ENCODE measurements at places on chromosomes 2 and 18. TPM values are rescaled to one million over a fixed set of nuclear protein-coding genes. Genes with fewer than 3 reads are reported as not detected.
A peak's percentile ranks its signal among the peaks of the same experiment; 100 is the strongest.

ANKZF1 gene
- total RNA-seq: 34.5 TPM

- no peaks in the 10 kb centered on the region for H3K27me3 ChIP-seq
- H3K36me3 ChIP-seq: no peaks in the 10 kb centered on the region
- no peak overlapping the region for H3K27ac ChIP-seq
- no peak for DNase-seq
- no peak overlapping the region for H3K4me3 ChIP-seq
Measured at GRCh38 chr2:16181062-16181740, 240.9 kb downstream of the MYCN start.

TNFRSF11A gene
- 4.7 TPM for total RNA-seq

DNA sequence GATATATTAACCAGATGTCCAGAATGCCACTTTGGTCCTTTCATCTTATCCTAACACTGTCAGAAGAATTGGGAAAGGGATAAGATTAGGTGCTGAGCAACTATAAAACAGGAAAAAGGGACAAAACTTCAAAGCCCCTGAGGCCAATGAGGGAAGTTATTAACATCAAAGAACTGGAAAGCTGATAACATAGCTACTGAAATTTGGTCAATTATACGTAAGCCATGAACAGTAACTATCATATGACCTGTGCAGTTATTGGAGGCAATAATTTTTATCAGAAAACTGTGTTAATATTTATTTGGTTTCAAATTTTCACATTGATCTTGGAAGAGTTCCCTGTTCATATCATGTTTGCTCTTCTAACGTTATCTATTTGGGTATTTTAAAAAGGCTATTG, 2.6 kb upstream of the REG3A start:
- no peak overlapping the region for H3K4me3 ChIP-seq
- H3K27me3 ChIP-seq: no peaks in the 10 kb centered on the region
- DNase-seq: no peak
- no peaks in the 10 kb centered on the region for H3K36me3 ChIP-seq
- H3K4me1 ChIP-seq: no peaks in the 10 kb centered on the region
- H3K27ac ChIP-seq: no peak overlapping the region

DNA sequence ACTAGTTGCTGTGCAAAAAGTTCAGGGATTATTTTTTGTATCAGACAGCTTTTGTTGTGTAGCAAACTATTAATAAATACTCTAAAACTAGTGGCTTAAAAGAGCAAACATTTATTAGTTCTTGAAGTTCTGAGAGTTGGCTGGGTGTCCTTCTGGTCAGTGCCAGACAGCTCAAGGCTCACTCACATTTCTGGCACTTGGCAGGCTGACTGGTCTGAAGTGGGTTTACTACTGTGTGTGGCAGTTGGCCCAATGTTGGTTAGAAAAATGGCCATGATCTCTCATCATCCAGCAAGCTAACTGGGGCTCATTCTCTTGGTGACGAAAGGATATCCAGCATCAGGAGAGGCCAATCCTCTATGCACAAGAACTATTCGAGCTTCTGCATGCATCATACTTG, 71.4 kb upstream of the ZNF385B start:
- H3K4me1 ChIP-seq: no peaks in the 10 kb centered on the region
- no peak for DNase-seq
- H3K27ac ChIP-seq: no peak overlapping the region
- H3K27me3 ChIP-seq: no peaks in the 10 kb centered on the region

- H3K4me3 ChIP-seq: no peak overlapping the region
- DNase-seq: no peak
- no peak overlapping the region for H3K27ac ChIP-seq
Measured at GRCh38 chr2:163417596-163418337, 318.0 kb downstream of the FIGN start.

DNA sequence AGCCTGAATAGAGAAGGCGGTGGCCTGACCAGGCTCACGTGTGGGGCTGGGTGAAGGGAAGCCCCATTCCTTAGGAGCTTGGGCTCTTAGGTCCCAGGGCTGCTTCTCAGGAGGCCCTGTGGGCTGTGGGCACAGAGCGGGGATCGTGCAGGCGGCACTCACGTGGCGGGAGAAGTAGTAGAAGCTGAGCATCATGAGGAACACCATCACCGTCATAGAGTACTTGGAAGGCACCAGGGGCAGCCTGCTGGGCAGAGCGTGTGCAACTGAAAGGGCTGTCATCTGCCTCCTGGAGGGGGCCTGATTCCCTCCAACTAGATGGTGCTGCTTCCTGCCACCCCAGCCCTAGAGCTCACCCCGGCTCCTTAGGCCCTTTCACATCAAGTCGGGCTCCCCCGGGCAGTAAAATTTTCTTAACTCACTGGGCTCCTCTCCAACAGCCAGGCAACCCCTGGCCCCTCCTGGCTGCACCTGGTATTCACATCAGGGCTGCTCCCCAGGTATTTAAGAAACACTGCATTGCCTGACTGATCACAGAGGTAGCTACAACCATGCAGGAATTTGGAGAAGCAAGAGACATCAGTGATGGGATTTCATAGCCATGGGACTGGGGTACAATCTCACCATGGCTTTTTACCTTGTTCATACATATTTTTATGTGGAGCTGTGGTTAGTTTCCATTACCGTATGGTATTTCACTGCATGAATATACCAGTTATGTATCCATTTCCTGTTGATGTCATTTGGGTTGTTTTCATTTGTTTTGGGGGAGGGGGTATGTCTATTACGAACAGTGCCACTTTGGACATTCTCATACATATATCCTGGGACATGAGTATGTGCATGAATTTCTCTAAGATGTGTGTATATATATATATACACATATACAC, 32.9 kb downstream of the CENPO start:
- no peak overlapping the region for H3K27ac ChIP-seq
- no peaks in the 10 kb centered on the region for H3K4me1 ChIP-seq
- H3K36me3 ChIP-seq: no peaks in the 10 kb centered on the region
- no peak overlapping the region for H3K4me3 ChIP-seq
- DNase-seq: no peak

- no peak overlapping the region for H3K4me3 ChIP-seq
- no peaks in the 10 kb centered on the region for H3K27me3 ChIP-seq
- no peak for DNase-seq
- no peak overlapping the region for H3K27ac ChIP-seq
- no peaks in the 10 kb centered on the region for H3K36me3 ChIP-seq
Measured at GRCh38 chr2:44354761-44355160, 6.5 kb downstream of the PREPL start.

DNA sequence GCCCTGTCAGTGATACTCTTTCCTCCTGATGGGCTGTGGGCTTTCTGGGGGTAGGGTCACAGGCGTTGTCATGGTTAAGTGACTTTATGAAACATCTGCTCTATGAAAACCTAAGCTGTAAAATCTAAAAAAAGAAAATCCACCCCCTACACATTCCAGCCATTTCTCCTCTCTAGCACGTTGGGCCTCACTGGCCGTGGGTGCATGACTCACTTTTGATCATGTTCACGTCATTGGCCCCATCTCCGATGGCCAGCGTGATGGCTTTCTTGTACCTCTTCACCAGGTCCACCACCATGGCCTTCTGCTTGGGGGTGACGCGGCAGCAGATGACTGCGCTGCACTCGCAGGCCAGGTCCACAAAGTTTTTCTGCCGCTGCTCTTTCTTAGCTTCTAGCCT, 39.3 kb upstream of the NARS1 start:
- H3K4me1 ChIP-seq: no peaks in the 10 kb centered on the region
- no peak overlapping the region for H3K27ac ChIP-seq
- H3K4me3 ChIP-seq: no peak overlapping the region
- no peak for DNase-seq

- H3K4me3 ChIP-seq: no peak overlapping the region
- H3K27me3 ChIP-seq: no peaks in the 10 kb centered on the region
- no peak overlapping the region for H3K27ac ChIP-seq
- no peaks in the 10 kb centered on the region for H3K36me3 ChIP-seq
- H3K4me1 ChIP-seq: no peaks in the 10 kb centered on the region
Measured at GRCh38 chr2:216713691-216714336, 18.5 kb upstream of the IGFBP5 start.

UBXN4 gene
- total RNA-seq: 114 TPM

GRCh38 chr2:199228887-199229819, 228.6 kb downstream of the SATB2 start:
- no peaks in the 10 kb centered on the region for H3K4me1 ChIP-seq
- DNase-seq: no peak
- no peak overlapping the region for H3K27ac ChIP-seq
- H3K4me3 ChIP-seq: no peak overlapping the region
- H3K36me3 ChIP-seq: no peaks in the 10 kb centered on the region
- no peaks in the 10 kb centered on the region for H3K27me3 ChIP-seq

- no peak overlapping the region for H3K4me3 ChIP-seq
- no peaks in the 10 kb centered on the region for H3K27me3 ChIP-seq
- H3K27ac ChIP-seq: no peak overlapping the region
- DNase-seq: no peak
- no peaks in the 10 kb centered on the region for H3K4me1 ChIP-seq
Measured at GRCh38 chr18:74831571-74832250, 234.0 kb downstream of the ZNF407 start.

DNA sequence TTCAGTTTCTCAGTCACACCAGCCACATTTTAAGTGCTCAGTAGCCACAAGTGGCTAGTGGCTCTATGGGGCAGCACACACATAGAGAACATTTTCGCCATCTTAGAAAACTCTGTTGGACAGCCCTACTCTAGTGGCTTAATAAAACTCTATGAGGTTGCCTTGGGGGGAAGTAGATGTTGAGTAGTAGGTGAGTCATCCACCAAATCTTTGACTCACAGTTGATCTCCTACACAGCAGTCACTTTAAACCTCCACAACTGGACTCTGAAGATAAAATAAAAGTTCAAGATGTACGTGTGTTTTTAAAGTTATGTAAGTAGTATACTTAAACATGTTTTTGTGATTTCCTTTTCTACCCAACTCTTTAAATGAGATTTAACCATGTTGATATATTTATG, 379.0 kb downstream of the SETBP1 start:
- H3K4me1 ChIP-seq: no peaks in the 10 kb centered on the region
- no peaks in the 10 kb centered on the region for H3K27me3 ChIP-seq
- H3K27ac ChIP-seq: no peak overlapping the region
- DNase-seq: no peak

DNA sequence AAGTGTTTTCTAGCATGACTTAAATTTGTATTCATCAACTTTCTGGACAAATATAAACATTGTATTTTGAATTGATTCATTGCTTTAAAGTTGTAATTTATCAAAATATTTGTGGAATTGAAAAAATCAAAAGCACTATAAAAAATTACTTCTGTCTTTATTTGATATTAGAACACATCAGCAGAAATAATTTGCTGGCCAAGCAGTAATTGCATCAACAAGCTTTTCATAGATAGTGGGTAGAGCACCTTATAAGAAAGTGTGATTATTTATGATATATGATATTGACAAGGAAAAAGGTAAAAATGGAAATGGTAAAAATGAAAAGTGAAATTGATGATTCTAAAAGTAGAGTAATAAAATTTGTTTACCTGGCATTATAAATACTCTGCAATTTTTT, 861.1 kb downstream of the CPS1 start:
- DNase-seq: no peak
- H3K4me3 ChIP-seq: no peak overlapping the region
- no peak overlapping the region for H3K27ac ChIP-seq
- H3K4me1 ChIP-seq: no peaks in the 10 kb centered on the region

- DNase-seq: no peak
- H3K4me3 ChIP-seq: no peak overlapping the region
Measured at GRCh38 chr2:64698177-64698643, 44.5 kb upstream of the SERTAD2 start.

CENPA gene
- 0.99 TPM for total RNA-seq

- H3K36me3 ChIP-seq: peaks cover 8% of the 10 kb centered on the region
- H3K4me1 ChIP-seq: no peaks in the 10 kb centered on the region
- H3K4me3 ChIP-seq: no peak overlapping the region
- H3K27me3 ChIP-seq: no peaks in the 10 kb centered on the region
Measured at GRCh38 chr2:171943869-171944268, 21.6 kb downstream of the HAT1 start.

DNA sequence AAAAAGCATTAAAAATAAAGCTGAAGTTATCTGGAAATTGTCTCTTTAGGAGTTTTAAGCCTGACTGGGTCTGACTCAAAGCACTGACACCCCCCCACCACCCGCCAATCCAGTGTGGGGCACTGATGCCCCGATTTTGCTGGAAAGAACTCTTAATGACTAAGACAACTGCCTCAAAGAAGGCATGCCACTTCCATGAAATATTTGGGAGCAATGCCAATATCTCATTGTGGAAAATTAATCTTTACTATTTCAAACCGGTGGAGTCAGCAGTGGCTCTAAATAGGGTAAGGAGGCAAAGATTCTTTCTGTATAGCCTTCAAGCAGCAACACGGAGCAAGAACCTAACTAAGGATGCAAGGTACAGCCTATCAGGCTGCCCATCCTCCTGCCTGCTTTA, 4.5 kb downstream of the FKBP7 start:
- no peak overlapping the region for H3K27ac ChIP-seq
- no peak for DNase-seq
- H3K4me3 ChIP-seq: no peak overlapping the region
- H3K36me3 ChIP-seq: no peaks in the 10 kb centered on the region

ABCG8 gene
- total RNA-seq: not detected

IL36RN gene
- not detected for total RNA-seq

- H3K27ac ChIP-seq: no peak overlapping the region
- no peaks in the 10 kb centered on the region for H3K4me1 ChIP-seq
- H3K36me3 ChIP-seq: no peaks in the 10 kb centered on the region
Measured at GRCh38 chr2:149427387-149427786, 97.0 kb downstream of the LYPD6 start.

DNA sequence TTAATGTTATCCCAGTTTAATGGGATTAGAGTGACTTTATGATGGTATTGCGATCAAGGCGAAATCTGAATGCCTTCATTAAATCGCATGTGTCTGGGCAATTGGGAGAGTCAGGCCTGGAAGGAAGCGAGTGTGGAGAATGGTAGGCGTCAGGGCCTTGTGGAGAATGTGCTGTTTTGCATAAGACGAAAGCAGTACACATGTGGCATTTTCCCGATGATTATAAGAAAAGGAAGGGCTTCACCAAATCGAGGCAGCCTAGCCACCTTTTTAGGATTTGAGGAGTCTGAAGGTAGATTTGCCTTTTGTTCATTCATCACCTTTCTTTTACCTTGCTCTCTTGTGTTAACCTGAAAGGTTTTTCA, 1.0 kb downstream of the ZNF532 start:
- no peaks in the 10 kb centered on the region for H3K27me3 ChIP-seq
- no peaks in the 10 kb centered on the region for H3K36me3 ChIP-seq
- no peak overlapping the region for H3K4me3 ChIP-seq
- H3K27ac ChIP-seq: peak overlapping the region; percentile 96
- peaks cover 46% of the 10 kb centered on the region for H3K4me1 ChIP-seq

- no peaks in the 10 kb centered on the region for H3K36me3 ChIP-seq
- H3K27ac ChIP-seq: no peak overlapping the region
- DNase-seq: peak; percentile 30
- H3K4me3 ChIP-seq: no peak overlapping the region
- H3K4me1 ChIP-seq: no peaks in the 10 kb centered on the region
Measured at GRCh38 chr18:34661464-34662087, 48.5 kb upstream of the DTNA start.

GRCh38 chr2:235860871-235861270, 307.3 kb downstream of the GBX2 start:
- H3K27me3 ChIP-seq: no peaks in the 10 kb centered on the region
- H3K36me3 ChIP-seq: no peaks in the 10 kb centered on the region
- no peaks in the 10 kb centered on the region for H3K4me1 ChIP-seq
- no peak overlapping the region for H3K4me3 ChIP-seq
- no peak for DNase-seq

All from left lung (tissue), 14 donors.